CD4-positive, alpha-beta T cell treated with Interleukin-15 for 4 hours (primary cell): ENCODE measurements at places on chromosomes 12 and 14.

DNA sequence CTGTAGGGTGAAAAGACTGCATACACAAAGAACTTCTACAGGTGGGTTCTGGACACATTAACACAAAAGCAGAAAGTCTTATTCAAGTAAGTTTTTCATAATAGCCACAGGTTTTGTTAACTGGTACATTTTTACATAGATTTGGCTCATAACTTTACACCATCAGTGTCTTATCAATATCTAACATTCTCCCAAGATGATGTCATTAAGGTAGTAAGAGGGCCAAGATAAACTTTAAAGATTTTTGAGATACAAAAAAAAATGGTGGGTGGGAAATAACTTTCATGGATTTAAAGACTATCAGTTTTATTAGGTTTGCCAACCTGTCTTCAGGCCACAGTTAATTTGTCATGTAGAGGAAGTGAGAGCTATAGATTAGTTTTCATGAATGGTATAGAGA lies 1.7 kb downstream of the SUPT16H start:
- no peak for DNase-seq

DNA sequence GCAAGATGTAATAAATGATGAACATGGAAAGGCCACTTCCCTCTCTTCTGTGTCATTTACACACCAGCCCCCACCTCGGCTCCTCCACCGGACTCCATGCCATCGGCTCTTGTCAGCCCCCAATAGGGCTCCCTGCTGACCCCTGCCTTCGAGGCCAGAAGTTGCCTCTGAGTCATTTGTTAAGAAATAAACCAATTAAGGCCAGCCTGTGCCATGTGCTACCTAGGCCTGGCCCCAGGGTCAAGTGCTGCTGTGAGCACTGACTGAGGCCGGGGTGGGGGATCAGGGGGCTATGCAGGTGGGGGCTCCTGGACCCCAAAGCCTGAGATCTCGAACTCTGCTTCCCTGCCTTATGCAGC lies 53.2 kb downstream of the TESC start:
- DNase-seq: no peak

DNA sequence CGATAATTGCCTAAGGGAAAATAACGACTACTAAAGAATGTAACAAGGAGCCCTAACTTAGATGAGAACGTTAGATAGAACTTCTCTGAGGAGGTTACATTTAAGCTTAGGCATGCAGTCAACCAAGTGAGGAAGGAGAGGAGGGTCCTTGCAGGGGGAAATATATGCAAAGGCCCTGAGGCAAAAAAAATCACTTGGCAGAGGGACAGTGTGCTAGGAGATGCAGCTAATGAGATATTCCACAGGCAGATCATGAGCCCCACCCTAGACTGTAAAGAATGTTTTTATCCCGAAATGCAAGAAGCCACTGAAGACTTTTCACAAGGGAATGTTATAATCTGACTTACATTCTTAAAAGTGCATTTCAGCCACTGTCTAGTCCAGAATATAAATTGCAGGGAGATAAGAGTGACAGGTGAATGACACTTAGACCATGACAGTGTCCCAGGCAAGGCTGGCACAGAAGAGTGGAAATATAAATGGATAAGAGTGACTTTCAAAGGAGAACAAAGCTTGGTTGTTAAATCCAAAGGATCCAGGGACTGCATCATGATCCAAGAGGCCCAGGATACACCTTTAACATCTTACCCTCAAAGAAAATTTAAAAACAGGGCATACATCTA lies 61.0 kb downstream of the PPM1H start:
- no peak for DNase-seq

- no peak for DNase-seq
Observed at GRCh38 chr14:34174973-34175372, 224.1 kb upstream of the EGLN3 start.

DNA sequence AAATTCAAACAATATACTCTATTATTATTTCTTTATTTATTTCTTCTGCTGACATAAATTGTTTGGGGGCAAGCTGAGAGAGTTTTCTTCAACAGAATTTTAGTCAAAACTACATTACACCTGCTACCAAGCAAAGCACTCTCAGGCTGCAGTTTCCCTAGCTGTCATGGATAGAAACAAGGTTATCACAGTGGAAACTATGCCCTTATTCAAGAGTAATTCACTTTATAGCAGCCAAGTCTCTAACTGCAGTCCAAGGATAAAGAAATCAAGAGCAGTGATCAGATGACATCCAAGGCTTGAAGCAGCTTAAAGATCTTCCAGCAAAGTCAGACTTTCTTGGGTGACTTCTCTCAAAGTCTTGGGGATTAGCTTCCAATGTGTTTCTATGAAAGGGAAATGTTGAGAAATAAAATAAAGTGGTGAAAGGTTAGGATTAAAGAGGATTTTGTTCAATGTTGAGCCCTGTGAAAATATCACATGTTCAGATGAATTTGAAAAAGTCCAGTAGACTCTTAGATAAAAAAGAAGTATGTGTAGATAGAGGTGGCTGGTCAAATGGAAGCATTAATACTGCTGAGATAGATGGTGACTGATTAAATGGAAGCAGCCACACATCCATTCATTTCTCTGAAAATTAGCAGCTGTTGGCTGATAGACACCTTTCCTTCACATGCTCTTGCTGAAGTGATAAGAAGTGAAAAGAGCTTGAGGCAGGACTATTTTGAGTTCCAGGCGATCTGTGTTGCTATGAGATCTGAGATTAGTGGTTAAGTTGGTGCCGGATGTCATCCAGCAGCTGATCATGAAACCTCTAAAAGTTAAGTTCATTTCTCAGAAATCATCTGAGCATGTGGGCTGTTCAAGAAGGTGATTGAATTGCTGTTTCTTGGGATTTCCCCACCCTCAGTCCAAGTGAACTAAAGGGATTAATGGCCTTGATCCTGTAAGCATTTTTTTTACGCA lies 257.8 kb upstream of the BTG1 start:
- DNase-seq: peak; percentile 89

DNA sequence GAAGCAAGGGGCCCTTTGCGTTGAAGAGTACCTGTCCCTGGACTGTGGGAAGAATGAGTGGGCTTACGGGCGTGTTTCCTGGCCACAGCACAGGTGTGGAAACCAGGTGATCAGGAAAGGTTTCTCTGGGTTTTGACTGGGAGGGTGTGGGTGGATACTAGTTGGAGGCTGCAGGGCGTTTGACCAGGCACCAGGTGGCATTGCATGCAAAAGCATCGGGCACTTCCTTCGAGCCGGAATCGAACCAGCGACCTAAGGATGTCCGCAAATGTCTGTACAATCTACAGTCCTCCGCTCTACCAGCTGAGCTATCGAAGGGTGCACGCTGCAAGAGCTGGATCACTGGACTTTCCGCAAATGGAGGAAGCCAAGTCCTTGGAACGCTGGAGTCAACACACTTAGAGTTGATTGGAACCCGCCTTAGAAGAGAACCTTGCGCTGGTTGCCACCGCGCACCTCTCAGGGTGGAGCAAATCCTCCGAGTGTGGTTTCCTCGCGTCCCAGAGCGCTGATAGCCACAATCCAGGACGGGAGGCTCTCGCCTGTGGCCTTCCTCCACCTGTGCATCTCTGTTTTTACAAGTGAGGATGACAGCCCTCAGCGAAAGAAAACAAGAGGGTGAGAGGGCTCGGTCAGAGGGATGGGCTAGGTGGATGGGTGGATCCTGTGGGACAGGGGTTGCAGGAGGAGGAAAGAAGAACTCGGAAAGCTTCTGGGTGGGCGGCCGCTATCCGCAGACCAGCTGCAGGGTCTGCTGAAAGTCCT lies 21.2 kb upstream of the RNASE4 start:
- peak; percentile 81 for DNase-seq

- no peak for DNase-seq
Observed at GRCh38 chr12:103561174-103561573, 25.9 kb upstream of the STAB2 start.

GRCh38 chr14:77324816-77325745 lies 4.2 kb downstream of the GSTZ1 start:
- no peak for DNase-seq

DNA sequence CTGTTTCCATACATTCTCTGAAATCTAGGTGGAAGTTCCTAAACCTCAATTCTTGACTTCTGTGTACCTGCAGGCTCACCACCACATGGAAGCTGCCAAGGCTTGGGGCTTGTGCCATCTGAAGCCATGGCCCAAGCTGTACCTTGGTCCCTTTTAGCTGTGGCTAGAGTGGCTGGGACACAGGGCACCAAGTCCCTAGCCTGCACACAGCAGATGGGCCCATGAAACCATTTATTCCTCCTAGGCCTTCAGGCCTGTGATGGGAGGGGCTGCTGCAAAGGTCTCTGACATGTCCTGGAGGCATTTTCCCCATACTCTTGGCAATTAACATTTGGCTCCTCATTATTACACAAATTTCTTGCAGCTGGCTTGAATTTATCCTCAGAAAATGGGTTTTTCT lies 40.0 kb upstream of the COCH start:
- no peak for DNase-seq

GRCh38 chr14:67487937-67488893 lies at the start of gene TMEM229B:
Gene TMEM229B (minus strand): TSS chr14:67488721. CDS start chr14:67473923, 14,798 bp downstream.
- peak; percentile 79 for DNase-seq

DNA sequence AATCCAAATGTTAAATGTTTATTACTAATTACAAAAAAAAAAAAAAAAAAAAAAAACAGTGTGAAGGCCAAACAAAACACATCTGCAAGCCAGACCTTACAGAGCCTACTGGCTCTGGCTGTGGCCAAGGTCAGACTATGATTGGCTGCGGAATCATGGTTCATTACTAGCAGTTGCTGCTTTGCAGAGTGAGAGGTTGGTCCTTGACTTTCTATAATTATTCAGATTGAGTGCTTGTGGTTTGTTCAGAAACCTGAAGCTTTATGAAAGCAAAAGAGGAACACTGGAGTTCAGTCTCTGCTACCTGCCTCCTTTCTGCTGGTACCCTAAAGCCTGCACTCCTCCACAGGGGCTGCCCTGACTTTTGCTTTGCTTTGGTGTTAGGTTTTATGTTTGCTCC lies 550.9 kb downstream of the BCL11B start:
- DNase-seq: no peak

DNA sequence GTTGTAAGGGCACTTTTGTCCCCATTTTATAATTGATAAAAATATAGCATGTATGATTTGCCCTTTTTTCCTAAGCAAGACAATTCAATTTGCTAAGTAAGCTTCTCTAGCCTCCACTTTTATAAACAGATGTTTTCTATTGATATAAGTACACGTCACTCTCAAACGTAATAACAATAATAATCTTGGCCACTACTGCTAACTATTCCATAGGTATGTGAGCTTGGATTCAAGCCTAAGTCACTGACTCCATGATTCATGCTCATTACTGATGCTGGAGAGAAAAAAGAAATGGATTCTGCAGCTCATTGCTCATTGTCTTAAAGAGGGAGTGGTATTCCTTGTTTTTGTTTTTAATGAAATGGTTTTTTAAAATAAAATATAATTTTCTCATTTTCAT lies 661.0 kb downstream of the GALC start:
- DNase-seq: no peak

DNA sequence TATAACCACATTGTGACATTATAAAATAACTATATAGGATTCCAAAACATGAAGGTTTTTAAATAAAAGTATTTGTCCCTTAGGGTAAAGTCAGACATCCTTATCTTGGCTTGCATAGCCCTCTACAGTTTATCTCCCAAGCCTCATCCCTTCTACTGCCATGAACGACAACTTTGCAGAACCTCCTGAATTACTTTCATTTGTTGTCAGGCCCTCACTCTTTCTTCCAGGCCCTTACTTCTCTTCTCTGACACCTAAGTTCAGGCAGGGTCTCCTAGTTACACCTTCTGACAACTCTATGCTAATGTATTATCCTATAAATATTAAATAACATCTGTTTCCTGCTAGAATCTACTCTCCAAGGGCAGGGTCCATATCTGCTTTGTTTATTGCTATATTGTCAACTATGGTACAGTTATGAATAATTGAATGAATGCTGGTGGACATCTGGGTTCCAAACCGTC lies 115.7 kb upstream of the MDM1 start:
- no peak for DNase-seq
